ENCODE measurements at places on chromosomes 7 and 10.

- no peak for DNase-seq
Measured at GRCh38 chr10:89217057-89217990, 10.2 kb upstream of the CH25H start.

DNA sequence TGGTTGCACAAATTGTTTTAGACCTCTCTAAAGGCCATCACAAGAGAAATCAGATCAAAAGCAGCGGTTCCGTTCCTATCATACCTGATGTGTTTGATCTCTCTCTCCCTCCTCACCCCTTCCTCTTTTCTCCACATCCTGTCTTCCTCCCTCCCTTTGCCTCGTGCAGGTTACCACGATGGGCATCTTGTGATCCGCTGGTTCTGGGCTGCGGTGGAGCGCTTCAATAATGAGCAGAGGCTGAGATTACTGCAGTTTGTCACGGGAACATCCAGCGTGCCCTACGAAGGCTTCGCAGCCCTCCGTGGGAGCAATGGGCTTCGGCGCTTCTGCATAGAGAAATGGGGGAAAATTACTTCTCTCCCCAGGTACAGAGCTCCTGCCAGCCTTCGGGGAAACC is 28.5 kb upstream of the STK17A start:
- no peak for DNase-seq

DNA sequence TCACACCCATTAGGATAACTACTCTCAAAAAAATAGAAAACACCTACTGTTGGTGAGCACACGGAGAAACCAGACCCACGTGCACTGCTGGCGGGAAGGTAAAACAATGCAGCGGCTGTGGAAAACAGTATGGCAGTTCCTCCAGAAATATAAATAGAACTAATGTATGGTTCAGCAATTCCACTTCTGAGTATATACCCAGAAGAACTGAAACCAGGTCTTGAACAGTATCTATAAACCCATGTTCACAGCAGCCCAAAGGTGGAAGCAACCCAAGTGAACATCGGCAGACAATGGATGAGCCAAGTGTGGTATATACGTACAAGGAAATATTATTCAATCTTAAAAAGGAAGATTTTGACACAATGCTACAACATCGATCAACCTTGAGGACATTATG is 164.7 kb downstream of the ZMYND11 start:
- no peak for DNase-seq

GRCh38 chr7:39623732-39624441 is 515 bp downstream of the RALA start:
- no peak for DNase-seq

DNA sequence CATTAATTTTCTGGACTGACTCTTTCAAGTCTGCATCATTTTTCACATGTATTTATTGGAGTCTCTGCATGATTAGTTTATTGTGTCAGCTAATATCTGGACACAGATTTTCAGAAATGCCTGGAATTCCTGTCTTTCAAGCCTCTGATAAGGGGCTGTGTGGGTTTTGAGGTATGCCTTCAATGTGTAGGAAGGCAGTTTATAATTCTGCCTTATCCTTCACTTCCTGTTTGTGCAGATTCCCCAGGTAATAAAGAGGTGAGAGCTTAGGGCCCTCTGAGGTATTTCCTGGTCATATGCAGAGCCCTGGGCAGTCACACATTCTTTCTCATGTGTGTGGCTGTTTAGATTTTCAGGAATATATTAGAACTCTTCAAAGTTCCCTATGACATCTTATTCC is 79.4 kb upstream of the PRKCQ start:
- DNase-seq = no peak

- no peak for DNase-seq
Measured at GRCh38 chr7:159094023-159094740, 50.5 kb downstream of the VIPR2 start.

- DNase-seq = no peak
Measured at GRCh38 chr10:33709008-33709753, 374.7 kb upstream of the NRP1 start.

GRCh38 chr7:23298141-23298881 is 828 bp upstream of the MALSU1 start:
- DNase-seq = no peak

- no peak for DNase-seq
Measured at GRCh38 chr10:77185696-77186095, 451.9 kb downstream of the KCNMA1 start.

DNA sequence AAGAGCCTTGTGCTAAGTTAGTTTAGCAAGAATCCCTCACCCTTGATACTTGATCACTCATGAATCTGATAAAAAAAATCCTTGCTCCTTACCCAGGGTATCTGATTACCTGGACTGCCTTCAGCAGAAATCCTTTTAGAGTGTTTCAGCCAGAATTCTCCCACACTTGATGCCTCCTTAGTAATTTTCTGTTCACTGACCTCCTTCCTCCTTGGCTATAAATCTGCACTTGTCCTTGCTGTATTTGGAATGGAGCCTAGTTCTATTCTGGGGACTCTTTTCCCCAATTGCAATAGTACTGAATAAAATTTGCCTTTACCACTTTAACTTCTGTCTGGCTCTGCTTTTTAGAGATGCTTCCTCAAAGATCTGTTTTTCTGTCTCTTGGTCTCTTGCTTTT is 84.9 kb downstream of the RPS24 start:
- no peak for DNase-seq

DNA sequence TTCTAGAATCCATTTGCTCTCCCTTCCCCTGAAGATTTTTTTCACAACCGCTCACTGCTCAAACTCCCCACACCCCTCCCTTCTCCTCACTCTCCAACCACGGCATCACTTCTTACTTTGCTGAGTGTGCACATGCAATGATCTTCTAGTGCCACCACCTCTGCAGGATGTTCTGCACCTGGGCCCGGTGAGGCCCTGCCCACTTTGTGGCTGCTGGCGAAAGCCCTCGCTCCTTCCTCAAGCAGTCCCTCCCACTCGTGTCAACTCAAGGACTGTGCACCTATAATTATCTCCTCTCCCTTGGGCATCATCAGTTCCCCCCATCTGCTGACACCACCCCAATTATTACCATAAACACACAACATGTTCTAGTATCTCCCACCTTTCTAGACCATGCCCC is 91.0 kb upstream of the LANCL2 start:
- DNase-seq = no peak

- DNase-seq = no peak
Measured at GRCh38 chr10:6445671-6446316, 134.3 kb downstream of the PRKCQ start.

- DNase-seq = no peak
Measured at GRCh38 chr10:63204667-63205391, 71.7 kb downstream of the NRBF2 start.

GRCh38 chr7:12643644-12644043 is 43.8 kb upstream of the ARL4A start:
- DNase-seq = no peak

GRCh38 chr10:88097536-88097935 is 234.1 kb downstream of the PTEN start:
- no peak for DNase-seq

GRCh38 chr10:125423569-125423968 is 259.4 kb downstream of the TEX36 start:
- no peak for DNase-seq

- DNase-seq = no peak
Measured at GRCh38 chr7:38878694-38879457, 30.1 kb downstream of the VPS41 start.

- no peak for DNase-seq
Measured at GRCh38 chr7:3469641-3470040, 168.6 kb downstream of the SDK1 start.

GRCh38 chr10:3955955-3956617 is 171.1 kb upstream of the KLF6 start:
- no peak for DNase-seq

- DNase-seq = no peak
Measured at GRCh38 chr10:68208424-68209042, 23.4 kb downstream of the ATOH7 start.

GRCh38 chr7:48931481-48931880 is 7.1 kb downstream of the CDC14C start:
- no peak for DNase-seq

DNA sequence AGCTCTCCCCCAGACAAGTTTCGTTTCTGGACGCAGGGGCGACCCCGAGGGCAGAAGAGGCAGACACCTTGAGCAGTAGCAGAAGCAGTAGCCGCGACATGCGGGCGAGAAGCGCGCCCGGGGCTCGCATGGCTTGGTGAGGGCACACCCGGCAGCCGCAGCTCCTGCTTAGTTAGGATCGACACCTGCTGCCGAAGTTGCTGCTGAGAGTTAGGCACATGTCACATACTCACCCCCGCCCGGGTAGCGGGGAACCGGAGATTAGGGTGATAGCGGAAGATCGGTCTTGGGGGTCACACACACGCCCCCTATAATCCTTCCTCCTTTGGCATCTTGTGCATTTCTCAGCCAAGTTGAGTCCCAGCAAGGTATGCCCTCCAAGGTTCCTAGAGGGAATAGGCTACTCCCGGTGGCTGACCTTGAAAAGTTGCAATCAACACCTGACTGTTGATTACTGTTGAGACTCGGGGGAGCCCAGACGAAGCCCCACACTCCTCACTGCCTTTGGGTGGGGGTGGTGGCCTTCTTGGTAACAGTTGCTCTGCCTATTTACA is 668 bp downstream of the GPR37 start:
- DNase-seq = no peak

DNA sequence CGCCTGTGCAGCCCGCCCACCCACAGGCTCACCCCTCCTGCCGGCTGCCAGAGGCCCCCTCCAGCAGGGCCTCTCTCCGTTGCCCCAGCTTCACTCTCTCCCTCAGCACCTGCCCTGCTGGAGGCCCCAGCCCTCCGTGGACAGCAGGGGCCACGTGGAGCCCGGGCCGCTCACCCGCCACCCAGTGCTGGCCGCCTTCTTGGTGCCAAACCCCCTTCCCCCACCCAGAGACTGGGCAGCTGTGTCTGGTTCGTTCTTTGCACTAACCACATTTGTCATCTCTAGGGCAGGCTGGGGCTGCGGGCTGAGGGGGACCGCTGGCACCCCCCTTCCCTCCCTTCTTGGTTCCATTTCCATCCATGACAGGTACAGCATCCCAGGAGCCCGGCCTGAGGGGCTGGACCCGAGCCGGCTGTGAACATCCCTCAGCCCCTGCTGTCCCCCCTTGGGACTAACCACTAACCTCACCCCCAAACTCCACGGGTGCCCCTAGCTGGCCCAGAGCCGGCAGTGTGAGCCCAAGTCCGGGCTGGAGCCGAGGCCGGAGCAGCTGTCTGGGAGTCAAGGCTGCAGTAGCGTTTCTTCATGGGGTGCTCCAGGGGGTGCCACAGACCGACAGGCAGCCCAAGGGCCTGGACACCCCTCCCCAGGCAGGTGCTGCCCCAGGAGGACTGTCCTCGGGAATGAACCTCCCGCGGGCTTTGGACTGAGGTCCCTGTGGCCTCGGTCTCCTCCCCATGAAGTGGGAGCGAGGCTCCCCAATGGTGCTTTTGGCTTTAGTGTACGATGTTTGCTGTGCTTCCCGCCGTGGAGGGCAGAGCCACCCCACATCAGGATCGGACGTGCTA is 25.5 kb upstream of the AMZ1 start:
- DNase-seq = no peak

GRCh38 chr7:74025146-74025545 is 2.8 kb upstream of the ELN start:
- no peak for DNase-seq

DNA sequence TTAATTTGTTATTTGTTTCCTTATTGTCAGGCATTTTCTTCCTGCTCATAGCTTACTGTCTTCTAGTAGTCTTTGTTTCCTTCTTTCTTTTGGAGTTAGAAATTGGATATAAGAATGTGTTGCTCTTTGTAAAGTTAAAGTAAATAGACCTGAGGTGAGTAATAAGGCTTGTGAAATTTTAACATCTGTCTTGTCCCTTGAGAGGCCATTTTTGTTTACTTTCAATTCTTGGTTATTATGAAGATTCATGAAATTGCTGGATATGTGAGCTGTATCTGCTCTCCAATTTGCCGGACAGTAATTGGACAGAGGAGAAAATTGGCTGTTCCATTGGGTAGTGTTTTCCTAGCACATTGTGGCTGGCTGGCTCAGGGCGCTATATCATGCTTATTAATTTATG is 260.7 kb downstream of the EXOC4 start:
- no peak for DNase-seq

DNA sequence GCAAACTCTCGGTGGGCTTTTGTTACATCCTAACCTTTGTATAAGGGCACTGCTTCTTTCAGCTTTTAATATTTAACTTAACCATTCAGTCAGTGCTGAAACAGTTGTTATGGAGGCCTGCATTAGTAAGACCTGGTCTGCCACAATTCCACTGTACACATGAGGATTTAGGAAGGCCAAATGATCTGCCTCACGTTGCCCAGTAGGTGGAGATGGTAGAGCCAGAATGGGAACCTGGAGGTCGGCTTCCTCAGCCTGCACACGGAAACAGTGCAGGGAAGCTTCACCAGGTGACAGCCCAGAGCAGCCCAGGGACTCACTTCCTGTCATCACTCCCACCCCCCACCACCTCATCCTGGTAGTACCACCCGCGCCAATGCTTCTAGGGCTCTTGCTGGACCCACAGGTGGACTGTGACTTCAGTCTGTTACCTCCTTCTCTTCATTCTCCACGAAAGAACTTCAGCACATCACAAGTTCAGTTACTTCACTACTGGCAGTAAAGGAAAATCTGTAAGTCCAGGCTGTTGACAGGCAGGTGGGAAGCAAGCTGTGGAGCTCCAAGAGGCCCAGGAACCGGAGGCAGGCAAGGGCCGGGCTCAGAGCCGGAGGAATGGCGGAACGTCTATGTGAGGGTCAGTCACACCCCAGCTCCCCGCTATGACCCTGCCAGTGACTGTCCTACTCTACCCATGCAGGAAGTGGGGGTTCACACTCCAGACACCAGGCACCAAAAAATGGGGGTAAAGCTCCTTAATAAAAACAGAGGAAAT is 480.3 kb upstream of the C7orf33 start:
- DNase-seq = no peak

DNA sequence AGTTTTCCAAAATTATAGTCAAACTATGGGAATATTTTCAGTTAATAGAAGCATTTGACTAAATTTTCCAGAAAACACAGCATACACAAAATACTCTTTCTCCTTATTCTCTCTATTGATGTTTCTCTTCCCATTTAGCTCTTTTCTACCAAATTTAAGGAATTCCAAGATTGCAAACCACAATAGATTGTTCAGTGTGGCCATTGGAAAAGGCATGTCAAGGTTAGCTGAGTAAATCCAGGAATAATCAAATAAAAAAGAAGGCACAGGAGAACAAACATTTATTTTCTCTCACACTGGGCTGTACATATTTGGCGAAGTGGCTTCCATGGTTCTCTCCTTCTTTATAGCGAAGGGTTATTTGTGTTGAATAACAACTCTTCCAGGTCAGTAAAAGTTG is 117.3 kb downstream of the THSD7A start:
- no peak for DNase-seq

DNA sequence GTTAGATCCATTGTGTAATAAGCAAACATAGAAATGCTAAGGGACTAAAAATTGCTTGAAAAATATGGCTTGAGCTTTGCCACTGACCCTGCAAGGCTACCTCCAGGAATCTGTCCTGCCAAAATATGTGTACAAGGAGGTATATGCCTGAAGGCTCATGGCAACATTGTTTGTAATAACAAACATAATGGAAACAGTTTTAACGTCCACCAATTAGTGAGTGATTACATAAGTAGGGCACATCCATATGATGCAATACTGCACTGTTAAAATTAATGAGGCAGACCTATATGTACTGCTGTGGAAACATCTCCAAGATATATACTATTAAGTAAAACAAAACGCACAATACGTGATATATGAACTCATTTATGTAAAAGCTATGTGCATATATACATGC is 13.1 kb upstream of the GOT1 start:
- no peak for DNase-seq

Measured in GF-D8 (cell line).